Cortex of kidney (tissue), 1 donor: ENCODE measurements at places on chromosomes 7 and 10.

DNA sequence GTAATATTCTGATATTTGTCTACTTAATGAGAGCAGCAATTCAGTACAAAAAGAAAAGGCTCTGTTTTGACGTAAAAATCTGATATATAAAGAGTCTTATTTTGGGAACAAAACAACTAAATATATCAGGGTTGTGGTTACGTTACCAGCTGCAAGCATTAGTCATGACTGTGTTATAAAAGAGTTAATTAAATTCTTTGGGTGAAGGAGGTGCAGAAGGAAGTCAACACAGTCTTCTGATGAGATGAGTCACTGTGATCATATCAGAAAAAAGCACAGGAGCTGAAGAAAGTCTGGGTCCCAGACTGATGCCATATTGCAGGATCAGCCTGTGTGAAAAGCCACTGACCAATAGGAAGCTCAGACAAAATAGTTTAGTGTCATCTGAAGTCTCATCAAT is 234.3 kb upstream of the TEX47 start:
- no peak for DNase-seq

DNA sequence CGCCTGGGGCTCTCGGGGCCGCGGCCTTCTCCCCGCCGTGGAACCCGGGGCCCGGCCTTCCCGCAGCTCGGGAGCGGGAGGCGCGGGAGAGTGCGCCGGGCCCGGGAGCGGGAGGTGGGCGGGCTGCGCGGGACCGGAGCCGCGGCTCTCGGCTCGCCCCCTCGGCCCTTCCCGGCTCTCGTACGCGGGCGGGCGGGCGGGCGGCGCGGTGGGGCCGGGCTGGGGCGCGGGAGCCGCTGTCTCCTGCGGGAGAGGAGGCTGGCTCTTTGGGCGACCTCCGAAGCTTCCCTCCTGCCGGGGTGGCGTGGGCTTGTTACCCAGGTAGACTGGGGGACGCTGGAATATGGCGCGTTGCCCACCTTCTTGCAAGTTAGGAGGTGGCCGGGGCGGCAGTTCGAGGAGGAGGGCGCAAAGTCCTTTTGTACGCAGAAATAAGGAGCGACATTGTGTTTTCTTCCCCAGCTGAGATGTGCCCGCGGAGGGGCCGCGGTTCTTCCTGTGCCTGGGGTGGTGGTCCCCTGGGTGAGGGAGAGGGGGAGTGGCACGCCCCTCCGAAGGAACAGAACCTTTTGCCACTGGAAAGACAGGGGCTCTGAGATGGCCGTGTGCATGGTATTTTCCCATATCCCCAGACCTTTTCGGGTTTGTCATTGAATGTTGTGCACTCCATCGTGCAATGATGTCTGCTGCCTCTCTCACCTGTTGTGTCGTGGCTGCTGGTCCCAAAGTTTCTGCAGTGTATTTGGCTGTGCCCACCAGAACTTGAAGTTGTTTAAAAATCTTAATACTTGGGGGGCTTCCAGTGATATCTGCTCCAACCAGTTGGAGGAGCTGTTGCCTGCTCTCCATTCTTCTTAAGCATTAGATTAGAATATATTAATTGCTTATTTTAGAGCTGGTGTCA is 844 bp downstream of the NRF1 start:
- DNase-seq = no peak

GRCh38 chr10:117472872-117473271 is 69.7 kb upstream of the EMX2 start:
- DNase-seq = no peak

DNA sequence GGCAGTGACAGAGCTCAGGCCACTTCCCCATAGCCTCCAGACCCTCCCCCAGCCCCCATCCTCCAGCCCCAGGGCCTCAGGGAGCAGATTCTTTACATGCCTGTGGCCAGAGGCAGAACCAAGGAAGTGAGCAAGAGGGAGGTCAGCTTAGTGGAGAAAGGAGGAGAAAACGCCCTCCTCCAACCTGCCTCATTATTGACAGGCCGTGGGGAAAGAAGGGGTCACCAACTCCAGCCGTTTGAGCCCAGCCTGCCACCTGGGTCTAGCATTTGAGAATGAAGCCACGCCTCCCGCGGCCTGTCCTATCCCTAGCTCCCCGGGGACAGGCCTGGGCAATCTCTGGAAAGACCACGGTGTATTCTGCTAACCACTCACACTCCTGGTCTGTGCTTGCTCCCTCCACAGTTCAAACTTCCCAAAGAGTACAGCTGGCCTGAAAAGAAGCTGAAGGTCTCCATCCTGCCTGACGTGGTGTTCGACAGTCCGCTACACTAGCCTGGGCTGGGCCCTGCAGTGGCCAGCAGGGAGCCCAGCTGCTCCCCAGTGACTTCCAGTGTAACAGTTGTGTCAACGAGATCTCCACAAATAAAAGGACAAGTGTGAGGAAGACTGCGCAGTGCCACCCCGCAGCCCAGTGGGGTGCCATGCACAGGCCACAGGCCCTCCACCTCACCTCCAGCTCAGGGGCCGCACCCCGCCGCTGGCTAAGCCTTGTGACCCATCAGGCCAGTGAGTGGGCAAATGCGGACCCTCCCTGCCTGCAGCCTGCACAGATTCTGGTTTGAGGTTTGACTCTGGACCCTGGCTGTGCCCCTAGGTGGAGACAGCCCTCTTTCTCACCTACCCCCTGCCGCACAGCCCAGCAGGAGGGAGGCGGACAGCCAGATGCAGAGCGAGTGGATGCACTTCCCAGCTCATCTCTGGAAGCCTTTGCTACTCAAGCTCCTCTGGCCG is 14.3 kb upstream of the TRIM8 start:
- no peak for DNase-seq

- no peak for DNase-seq
Observed at GRCh38 chr10:105596749-105597148, 955.7 kb downstream of the SORCS3 start.

- DNase-seq = no peak
Observed at GRCh38 chr10:84258034-84258695, 13.3 kb downstream of the RGR start.

- DNase-seq = no peak
Observed at GRCh38 chr7:506921-507622, 12.6 kb downstream of the PDGFA start.

- no peak for DNase-seq
Observed at GRCh38 chr10:110410329-110411046, 87.2 kb upstream of the DUSP5 start.

DNA sequence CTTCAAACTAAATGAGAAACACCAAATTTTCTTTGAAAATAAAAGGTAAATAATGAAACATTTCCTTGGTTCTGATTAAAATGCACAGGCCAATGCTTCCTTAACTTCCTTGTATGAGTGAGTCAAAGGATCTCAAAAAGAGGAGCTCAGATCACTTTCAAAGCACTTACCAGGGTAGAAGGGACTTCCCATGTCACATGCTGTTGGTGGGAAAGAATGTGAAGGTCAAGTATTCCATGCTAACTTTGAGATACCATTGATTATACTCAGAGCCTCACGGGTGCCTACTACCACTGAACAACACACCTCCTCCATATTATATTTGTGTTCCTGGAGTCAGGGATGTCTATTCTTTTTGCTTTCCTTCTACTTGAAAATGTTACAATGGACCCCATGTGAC is 233.5 kb upstream of the KIAA1217 start:
- no peak for DNase-seq

GRCh38 chr7:99270702-99271101 is 1.9 kb upstream of the MYH16 start:
- no peak for DNase-seq

GRCh38 chr7:137091396-137091795 is 222.9 kb downstream of the CHRM2 start:
- no peak for DNase-seq

DNA sequence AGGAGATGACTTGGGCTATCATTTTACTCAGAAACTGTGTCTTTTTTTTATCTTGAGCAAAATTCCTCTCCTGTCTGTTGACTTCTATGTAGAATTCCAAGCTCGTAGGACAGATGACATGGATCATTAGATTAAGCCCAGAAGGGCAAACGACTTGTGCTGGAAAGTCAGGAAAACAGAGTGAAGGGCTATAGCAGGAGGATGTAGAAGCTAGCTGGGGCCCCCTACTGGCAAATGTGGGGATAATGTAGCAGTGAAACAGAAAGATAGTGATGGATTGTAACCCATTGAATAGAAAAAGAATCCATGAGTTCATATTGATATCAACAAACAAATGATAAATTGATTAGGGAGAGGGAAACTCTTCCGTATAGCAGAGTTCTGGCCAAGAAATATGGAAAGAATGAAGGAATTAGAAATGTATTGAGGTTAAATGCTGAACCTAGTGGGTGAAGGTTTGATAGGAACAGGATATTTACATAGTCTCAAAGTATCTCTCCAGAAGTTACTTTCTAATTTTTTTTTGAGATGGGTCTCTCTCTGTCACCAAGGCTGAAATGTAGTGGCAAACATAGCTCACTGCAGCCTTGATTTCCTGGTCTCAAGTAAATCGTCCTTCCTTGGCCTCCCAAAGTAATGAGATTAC is 103.6 kb downstream of the LYZL1 start:
- no peak for DNase-seq

DNA sequence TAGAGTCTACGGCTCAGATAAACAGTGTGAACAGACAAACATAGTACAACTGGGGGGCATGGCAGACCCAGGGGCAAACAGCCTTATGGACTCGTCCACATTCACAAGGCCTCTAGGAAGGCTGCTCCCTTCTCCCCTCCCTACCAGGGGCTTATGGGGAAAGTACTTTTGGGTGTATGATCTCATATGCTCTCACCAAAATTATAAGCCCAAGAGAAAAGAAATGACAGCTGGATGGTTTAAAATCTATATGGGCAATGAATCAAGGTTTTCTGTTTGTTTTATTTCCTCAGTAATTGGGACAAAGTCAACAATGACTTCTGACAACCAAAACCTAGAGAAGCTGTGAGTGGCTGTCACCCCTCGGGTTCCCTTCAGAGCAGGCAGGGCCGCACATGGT is 144.4 kb downstream of the PKD1L1 start:
- DNase-seq = no peak
